ENCODE measurements at places on chromosomes 2 and 18.

- DNase-seq: no peak
These were observed 90.6 kb upstream of the FAM124B start for GRCh38 chr2:224492531-224492930.

- DNase-seq: no peak
These were observed 1017.6 kb downstream of the DPP10 start for GRCh38 chr2:115460008-115460407.

DNA sequence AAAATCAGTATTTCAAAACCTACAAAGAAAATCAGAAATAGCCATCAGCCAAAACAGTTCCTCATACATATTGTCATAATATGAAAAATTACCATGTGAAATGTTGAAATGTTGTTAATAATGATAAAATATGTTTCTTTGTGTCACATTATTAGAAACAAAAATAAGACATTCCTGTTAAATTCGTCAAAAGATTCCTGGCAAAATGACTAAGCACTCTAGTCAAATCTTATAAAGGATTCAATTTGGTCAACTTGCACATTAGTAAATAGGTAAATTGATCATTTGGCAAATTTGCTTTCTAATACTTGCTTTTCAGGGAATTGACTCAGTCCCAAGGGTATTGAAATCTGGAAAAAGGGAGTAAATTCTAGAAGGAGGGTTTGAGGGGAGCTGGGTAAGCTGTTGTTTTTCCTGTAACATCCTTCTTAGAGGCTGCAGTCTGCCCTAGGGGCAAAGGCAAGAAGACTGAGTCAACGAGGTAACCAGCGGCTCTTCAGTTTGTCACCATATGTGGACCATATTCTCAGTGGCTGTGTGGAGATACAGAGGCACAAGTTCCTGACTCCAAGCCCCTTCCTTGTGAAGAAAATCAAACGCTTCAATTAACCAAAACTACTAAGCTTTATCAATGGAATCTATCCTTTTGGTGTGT, 482.3 kb downstream of the TNS1 start:
- no peak for DNase-seq

DNA sequence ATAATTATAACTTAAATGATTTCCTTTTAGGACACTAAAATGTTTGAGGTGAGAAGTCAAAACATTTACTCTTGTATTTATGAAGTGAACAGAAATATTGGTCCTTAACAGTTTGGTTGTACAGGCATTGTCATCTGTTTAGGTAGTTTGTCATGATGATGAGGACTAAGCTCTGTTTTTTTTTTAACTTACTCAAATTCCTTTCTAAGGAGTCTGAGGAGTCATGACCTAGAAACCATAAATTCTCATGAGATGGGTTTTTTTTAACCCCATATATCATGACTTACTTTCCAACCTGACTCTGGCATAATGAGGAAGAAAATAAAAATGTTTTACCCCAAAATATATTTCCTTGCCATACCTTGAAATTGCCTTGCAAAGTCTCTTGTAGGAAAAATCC, 1176.2 kb downstream of the SUCLG1 start:
- no peak for DNase-seq

GRCh38 chr2:84957771-84958134, 13.2 kb upstream of the KCMF1 start:
- DNase-seq: no peak

DNA sequence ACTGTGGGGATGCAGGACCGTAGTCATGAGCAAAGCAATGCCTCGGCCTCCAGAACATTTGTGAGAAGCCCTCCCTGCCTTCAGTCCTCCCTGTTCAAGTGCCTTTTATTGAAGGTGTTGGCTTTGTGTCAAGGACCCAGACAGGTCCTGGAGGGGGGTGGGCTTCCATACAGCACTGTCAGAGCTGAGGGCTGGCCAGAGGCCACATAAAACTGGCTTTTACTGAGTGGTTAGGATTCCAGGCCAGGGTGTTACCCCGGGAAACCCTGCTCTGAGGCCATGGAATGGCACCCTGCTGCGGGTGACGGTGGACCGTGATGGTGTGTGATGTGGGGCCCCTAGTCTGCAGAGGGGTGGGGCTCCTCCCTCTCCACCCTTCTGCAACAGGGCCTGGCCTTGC, 41.6 kb downstream of the TOGARAM2 start:
- DNase-seq: no peak

DNA sequence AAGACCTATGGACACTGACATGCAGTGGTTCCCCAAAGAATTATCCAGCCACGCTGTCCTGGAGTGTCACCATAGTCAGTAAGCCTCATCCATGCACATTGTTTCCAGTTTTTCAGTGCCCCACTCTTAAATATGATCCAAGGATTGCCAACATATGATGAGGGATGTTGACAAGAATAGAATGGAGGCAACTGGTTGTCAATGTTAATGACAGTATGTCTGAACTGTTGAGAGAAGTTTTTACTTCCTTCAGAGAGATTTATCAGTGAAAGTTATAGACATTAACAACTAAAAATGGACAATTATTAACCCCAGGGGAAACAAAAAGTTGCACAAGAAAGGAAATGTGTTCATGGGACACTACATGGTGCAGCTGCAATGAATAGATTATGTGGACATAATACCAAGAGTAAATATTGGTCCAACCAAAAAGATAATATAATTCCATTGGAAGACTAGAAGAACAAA, 69.9 kb downstream of the CYP26B1 start:
- no peak for DNase-seq

DNA sequence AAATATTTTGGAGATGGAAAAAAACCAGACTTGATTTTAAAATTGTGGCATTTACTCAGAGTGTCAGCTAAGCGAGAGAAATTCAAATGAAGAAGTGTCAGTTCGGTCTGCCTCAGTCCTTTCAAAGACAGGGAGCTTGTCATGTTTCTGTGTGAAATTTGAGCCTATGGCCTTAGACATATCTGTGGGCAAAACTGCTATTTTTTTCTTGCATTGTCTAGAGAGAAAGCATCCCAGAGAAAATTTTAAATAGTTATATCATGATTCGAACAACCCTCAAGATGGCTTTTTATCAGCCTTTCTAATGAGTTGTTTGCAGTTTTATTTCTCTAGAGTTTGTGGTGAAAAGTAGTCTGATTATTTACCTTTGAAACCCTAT, 50.2 kb upstream of the KCNE4 start:
- no peak for DNase-seq

GRCh38 chr2:149715005-149715592, 127.5 kb upstream of the MMADHC start:
- DNase-seq: peak; percentile 14

DNA sequence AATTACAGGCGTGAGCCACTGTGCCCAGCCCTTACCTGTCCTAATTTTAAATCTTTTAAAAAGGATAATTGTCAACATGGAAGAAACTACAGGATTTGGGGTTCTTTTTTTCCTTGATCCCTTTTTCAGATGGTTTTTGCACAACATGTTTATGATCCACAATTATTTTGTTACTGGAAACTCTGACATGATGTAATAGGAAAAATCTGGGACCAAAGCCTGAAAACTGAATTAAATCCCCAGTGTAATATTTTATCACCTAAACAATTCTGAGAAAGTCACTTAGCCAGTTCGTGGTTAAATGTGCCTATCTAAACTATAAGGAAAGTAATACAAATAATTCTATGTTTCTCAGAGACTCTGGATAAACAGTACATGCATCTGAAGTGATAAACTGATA, 1649.7 kb downstream of the LRP1B start:
- no peak for DNase-seq

DNA sequence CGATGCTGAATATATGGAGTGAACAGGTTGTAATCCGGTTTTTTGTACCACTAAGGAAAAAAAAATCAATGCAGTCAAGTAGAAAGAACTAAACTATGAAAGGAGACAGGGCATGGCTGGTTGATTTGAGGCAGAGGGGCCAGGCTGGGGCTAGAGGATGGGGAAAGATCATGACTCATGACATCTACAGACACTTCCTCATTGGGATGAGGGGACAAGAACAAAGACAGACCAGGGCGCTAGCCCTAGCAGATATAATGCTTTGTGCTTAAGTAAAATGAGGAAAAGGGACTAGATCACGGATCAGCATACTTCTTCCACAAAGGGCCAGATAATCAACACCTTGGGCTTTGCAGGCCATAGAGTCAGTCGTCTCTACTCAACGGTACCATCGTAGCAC, 55.8 kb downstream of the ST6GAL2 start:
- DNase-seq: no peak

- DNase-seq: no peak
These were observed 481.0 kb downstream of the TGIF1 start for GRCh38 chr18:3931013-3931315.

DNA sequence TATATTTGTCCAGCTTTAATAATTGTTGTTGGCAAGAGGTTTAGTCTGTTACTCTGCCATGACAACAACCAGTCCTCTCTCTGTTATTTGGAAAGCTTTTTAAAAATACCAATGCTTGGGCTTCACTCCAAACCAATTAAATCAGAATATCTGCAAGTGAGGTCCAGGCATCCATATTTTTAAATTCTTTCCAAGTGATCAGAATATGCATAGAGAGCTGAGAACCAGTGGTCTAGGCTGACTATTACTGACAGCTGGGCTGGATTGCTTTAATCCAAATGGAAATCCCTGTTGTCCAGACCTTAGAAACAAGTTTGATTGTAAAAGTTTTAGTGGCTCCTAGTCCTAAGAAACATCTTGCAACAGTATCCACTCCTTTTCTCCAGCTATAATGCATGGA, 1059.7 kb upstream of the ACVR2A start:
- DNase-seq: no peak

DNA sequence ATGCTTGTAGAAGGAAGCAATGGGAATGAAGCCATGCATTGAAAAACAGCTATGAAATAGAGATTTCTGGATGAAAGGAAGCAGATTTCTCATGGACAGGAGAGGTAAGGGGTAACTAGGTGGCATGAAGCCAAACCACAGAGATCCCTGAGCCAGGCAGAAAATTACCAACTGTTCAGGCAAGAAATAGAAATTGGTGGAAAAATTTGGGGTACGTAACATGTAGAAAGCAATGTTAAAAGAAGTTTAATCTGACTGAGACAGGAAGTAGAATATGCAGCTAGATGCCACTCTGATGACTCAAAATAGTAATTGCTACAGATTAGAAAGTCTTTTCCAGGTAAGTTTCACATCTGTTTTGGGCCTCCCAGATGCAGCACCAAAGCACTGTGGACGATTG, 928.5 kb upstream of the CELF4 start:
- DNase-seq: no peak

DNA sequence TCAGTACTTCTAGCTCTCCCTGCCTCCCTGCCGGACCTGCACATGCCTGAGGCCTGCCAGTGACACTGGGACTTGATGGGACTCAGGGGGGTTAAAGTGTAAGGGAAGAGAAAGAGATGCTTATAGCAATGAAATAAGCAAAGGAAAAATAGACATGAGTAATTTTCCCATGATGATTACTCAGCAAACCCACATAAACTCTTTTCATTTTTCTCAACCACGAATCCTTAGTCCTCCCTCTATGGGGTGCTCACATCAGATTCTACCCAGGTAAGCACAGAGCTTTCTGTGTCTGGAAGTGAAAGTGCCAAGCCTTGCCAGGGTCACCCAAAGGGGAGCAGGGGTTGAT, 44.8 kb upstream of the ANKRD62 start:
- DNase-seq: no peak

GRCh38 chr2:173962031-173962430, 3.1 kb downstream of the SP3 start:
- DNase-seq: no peak

DNA sequence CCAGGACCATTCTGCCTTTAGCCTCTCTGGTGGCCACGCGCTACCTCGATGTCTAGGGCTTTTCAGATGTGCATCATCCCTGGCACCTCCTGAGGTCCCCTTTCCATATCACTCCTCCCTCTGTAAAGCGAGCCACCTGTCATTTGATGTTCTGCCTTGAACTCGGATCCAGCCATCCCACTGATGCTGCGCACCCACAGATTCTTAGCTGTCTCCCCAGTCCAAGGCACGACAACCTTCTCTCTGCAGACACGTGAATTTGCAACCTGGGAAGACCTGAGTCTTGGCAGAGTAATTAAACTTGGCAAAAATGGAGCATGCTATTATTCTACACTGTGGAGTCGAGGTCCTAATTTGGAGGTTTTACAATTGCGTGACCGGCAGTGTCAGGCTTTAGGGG, 61.9 kb downstream of the NGEF start:
- no peak for DNase-seq

DNA sequence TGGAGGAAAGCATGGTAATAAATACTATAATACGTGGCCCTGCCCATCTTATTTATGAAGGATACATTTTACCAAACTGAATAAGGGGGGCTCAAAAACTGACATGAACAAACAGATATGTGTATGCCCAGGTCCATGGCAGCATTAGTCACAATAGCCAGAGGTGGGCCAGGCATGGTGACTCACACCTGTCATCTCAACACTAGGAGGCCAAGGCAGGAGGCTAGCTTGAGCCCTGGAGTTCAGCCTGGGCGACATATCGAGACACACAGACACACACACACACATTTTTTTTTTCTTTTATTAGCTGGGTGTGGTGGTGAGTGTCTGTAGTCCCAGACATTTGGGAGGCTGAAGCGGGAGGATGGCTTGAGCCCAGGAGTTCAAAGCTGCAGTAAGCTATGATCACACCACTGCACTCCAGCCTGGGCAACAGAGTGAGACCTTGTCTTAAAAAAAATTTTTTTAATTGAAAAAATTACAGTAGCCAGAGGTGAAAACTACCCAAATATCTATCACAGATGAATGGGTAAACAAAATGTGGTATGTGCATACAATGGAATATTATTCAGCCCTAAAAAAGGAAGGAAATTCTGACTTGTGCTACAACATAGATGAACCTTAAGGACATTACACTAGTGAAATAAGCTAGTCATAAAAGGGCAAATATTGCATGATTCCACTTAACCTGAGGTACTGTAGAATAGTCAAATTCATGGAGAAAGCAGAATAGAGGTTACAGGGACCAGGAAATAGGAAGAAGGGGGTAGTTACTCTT, 8.0 kb downstream of the ATP8B1 start:
- DNase-seq: no peak

DNA sequence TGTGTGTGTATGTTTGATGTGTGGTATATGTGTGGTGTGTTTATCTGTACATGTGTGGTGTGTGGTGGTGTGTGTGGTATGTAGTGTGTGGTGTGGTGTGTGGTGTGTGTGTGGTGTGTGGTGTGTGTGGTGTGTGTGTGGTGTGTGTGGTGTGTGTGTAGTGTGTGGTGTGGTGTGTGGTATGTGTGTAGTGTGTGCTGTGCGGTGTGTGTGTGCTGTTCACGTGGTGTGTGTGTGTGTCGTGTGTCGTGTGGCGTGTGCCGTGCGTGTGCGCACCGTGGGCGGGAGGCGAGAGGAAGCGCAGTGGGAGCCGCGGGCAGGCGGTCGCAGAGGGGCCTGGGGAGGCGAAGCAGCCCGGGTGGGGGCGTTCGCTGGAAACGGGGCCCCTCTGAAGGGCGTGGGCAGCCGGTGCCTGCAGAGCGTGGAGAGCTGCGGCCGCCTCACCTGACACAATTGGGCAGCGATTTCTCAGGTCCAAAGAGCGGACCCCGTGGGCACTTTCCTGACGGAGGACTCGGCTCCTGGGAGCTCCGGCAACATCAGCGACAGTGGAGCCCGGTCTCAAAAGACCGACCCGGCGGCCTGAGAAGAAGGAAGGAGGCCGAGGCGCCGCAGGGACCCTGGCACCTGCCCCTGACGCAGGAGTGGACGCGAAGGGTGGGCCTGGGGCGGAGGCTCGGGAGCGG, 741.1 kb upstream of the SALL3 start:
- DNase-seq: no peak

All from SK-N-SH (cell line).